ENCODE measurements at places on chromosomes 6 and 20.

- no peak for DNase-seq
Observed at GRCh38 chr6:147108259-147108910, 95.8 kb upstream of the STXBP5 start.

GRCh38 chr6:152552616-152553209, 84.4 kb downstream of the SYNE1 start:
- DNase-seq = peak; percentile 54

- DNase-seq = peak; percentile 46
Observed at GRCh38 chr6:46947497-46947896, 25.8 kb upstream of the ADGRF5 start.

GRCh38 chr6:68679399-68679798, 44.3 kb downstream of the ADGRB3 start:
- DNase-seq = no peak

DNA sequence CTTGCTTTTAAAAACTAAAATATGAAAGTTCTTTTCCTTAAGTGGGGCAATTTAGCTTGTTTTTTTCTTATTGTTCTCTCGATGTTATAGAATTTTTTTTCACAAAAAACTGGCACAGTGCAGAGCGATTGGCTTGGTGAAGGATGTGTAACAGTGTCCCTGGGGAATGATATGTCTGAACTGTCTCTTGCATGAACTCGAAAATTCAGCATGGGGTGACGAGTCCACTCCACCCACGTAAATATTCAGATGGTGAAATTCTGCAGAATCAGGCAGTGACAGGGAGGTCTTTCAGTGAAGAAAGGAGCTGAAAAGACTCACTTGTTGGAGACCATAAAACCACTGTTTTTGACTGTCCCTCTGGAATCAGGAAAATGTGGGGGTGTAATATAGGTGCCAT, 505.3 kb downstream of the MMUT start:
- no peak for DNase-seq

DNA sequence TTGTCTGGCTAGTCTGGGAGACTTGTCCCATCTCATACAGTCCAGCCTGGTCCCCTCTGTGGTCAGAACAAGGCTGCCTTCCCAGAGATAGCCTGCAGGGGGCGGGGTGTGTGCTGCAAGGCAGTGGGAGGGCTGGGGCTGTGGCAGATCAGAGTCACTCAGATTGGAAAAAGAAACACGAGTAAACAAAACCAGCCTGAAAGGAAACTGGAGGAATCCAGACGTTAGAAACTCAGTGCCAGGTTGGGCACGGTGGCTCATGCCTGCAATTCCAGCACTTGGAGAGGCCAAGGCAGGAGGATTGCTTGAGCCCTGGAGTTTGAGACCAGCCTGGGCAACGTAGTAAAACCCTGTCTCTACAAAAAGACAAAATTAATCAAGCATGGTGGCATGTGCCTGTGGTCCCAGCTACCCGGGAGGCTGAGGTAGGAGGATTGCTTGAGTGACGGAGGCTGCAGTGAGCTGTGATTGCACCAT, 20.2 kb downstream of the LEMD2 start:
- DNase-seq = peak; percentile 87

GRCh38 chr6:29981211-29981812, 39.0 kb downstream of the HLA-A start:
- DNase-seq = no peak

GRCh38 chr6:24228681-24229255, 102.8 kb downstream of the NRSN1 start:
- DNase-seq = no peak

DNA sequence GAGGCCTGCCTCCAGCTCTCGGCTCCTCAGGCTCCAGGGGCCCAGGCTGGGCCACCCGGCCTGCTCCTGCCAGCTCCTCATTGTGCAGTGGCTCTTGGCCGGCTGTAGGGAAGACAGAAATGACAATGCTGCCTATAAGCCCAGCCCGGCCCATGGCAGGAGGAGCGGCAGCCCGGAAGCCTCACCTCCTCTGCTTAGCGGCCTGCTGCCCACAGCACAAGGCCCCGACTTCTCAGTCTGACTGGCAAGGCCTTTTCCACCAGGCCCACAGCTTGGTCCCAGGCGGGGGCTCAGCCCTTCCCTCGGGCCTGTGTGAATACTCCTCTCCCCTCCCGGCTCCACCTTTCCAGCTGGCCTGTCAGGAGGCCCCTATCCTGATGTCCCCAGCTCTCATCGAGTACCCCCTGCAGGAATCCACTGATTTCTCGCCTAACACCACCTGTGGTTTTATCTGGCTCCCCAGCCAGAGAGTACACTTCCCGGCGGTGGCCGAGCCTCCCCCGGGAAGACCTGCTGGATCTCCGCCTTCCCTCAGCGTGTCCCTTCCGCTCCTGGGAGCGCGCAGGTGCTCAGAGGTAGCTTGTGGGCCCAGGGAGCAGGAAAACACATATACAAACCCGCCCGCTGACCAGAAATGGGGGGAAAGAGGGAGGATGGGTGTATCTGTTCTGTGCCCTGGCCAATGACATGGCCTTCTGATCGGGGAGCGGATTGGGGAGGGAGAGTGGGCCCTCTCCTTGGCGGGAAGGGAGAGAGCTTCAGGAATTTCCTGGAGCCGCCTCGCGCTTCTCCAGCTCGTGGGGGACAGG, 963 bp downstream of the DDRGK1 start:
- DNase-seq = no peak

- DNase-seq = peak; percentile 30
Observed at GRCh38 chr6:121319112-121319553, 15.1 kb downstream of the TBC1D32 start.

GRCh38 chr20:40706977-40707582, 18.0 kb upstream of the MAFB start:
- DNase-seq = no peak

- no peak for DNase-seq
Observed at GRCh38 chr6:152981989-152982903, 595 bp downstream of the FBXO5 start.

DNA sequence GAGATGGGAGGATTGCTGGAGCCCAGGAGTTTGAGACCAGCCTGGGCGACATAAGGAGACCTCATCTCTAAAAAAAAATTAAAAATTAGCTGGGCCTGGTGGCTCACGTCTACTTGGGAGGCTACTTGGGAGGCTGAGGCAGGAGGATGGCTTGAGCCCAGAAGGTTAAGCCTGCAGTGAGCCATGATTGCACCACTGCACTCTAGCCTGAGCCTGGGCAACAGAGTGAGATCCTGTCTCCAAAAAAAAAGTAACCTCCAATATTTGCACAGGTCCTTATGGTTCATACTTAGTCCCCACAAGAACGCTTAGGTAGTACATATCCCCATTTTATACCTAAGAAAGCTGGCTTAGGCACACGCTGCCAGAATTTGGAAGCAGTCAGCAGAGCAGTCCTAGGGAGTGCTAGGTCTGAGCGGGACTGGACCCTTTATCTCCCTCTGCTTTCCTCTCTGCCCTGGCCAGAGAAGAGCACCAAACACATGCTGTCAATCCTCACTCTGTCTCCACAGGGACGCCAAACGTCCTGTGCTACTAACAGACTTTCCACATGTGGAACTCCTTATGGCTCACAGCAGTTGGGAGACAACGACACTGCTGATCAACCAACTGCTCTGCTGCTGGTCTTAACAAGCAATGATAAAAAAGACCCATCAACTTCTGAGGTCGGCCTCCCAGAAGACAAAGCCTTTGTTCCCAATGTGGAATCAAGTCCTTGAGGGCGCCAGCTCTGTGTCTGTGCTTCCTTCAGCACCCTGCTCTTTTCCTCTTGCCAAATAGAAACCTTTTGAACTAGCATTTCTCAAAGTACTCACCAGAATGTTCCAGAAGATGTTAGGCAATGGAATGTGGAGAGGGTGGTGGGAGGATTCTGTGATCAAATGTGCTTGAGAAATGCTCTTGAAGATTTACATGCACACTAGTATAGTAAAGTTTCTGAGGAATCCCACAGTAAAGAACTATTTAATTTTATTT, 226.3 kb upstream of the DTNBP1 start:
- no peak for DNase-seq

DNA sequence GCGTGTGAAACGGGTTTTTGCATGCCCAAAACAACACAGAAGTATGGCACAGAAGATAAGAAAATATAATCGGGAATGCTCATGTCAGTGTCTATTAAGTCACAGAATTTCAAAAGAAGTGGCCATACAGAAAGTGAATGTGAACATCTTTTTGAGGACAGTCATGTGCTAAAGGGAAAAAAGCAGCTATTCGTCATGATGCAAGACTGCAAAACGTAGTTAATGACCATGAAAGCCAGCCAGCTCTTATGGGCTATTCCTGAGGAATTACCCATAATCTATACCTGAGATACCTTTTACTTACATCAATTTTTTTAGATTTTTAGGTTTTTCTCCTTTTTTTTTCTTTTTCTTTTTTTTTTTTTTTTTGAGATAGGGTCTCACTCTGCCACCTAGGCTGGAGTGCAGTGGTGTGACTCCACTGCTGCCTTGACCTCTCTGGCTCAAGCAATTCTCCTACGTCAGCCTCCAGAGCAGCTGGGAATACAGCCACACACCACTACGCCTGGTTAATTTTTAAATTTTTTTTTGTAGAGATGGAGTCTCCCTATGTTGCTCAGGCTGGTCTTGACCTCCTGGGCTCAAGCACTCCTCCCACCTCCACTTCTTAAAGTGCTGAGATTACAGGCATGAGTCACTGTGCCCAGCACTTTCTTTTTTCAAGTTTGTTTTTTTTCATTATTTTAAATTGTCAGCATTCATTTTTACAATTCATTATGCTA, 18.1 kb upstream of the ZBP1 start:
- no peak for DNase-seq

DNA sequence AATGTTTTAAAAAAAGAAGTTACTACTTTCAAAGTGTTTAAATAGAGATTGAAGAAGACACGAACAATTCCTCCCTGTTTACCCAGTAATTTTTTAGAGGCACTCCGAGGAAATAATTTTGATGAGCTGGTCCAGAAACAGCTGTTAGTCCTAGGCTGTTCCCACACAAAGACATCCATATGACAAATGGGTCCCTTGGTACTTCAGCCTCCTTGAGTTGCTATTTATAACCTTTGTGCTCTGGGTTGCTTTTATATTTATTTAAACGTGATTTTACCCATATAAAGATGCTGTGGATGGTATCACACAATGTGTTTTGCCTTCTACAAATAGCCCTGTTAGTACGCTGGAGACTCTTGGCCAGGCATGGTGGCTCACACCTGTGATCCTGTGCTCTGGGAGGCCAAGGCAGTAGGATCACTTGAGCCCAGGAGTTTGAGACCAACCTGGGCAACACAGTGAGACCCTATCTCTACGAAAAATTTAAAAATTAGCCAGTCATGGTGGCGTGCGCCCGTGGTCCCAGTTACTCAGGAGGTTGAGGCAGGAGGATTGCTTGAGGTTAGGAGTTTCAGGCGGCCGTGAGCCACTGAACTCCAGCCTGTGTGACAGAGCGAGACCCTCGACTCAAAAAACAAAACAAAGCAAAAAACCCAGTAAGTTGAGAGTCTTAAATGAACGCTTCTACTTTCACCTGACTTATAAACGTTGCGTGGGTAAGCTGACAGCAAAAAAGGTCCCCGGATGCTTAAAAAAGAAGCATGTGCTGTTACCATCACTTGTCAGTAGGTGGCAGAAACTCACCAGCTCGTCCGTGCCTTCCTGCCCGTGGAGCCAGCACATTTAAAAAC, 56.9 kb upstream of the ARMH2 start:
- peak; percentile 68 for DNase-seq

GRCh38 chr20:42510686-42511085, 679.0 kb downstream of the PTPRT start:
- no peak for DNase-seq

- DNase-seq = no peak
Observed at GRCh38 chr6:45923831-45924391, 91.7 kb downstream of the CLIC5 start.

GRCh38 chr6:78831492-78831891, 35.9 kb upstream of the IRAK1BP1 start:
- no peak for DNase-seq

- DNase-seq = no peak
Observed at GRCh38 chr6:19655744-19656143, 181.4 kb upstream of the ID4 start.

DNA sequence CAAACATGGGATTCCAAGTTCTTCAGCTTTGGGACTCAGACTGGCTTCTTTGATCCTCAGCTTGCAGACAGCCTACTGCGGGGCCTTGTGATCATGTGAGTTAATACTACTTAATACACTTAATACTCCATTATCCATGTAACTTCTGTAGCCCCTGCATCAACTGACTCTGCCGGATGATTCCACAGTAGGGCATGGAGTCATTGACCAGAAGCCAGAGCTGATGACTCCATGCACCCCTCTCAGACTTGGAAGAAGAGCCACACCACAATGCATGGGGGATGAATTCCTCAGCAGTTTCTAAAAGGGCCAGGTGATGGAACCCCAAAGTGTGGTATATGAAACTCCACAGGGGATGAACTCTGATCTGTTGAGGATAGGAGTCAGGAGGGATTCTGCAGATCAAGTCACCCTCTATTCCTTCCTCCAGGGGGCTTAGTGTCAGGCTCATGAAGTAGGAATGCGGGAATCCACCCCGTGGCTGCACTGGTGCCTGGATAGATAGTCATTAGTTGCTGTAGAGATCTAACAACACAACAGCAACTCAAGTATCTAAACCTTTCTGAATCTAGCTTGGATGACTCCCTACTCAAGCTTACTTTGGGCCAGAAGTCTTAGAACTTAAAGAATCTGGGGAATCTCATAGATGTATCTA, 70.2 kb downstream of the GPR6 start:
- no peak for DNase-seq

GRCh38 chr20:9920866-9921265, 82.0 kb upstream of the PAK5 start:
- no peak for DNase-seq

DNA sequence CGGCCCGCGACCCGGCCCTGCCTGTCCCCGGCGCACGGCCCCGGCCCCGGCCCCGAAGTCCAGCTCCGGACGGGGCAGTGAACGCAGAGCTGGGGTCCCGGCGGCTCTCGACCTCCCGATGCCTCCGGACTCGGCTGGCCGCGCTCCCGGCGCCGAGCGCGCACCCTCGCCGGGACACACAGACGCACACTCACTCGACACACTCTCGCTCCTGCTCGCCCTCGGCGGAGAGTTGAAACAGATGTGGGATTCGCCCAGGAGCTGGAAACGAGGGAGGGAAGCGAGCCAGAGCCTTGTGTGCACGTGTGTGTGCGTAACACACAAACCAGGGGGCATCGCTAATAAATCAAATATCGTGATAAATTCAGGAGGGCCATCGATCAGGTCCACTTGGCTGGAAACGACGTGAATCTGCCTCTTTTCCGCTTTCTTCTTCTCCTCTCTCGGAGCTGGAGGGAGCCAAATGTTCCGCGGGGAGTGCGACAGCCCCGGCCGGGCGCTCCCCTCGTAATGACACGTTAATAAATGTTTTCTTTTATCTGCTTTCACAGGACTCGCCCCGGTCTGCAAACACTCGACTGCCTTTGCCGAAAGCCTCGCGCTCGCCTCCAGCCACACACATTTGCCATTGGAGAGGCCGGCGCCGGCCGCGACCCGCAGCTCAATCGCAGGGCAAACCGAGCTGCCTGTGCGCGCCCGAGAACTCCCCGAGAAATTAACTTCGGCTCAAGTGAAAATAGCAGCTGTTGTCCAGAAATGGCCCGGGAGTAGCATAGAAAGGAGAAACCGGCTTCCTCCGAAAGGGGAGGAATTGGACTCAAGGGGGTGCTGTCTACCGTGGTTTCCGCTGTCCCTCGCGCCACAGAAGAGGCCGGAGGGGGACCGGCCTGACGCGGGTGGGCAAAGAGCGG, 828 bp upstream of the SULF2 start:
- peak; percentile 79 for DNase-seq

GRCh38 chr6:105484238-105485161, 81.6 kb upstream of the PREP start:
- DNase-seq = peak; percentile 65

GRCh38 chr20:44888226-44889103, 3.0 kb downstream of the YWHAB start:
- no peak for DNase-seq

Measured in kidney capillary endothelial cell (primary cell).